ENCODE measurements at places on chromosomes 11 and 22. TPM values are rescaled to one million over a fixed set of nuclear protein-coding genes. Genes with fewer than 3 reads are reported as not detected.

DNA sequence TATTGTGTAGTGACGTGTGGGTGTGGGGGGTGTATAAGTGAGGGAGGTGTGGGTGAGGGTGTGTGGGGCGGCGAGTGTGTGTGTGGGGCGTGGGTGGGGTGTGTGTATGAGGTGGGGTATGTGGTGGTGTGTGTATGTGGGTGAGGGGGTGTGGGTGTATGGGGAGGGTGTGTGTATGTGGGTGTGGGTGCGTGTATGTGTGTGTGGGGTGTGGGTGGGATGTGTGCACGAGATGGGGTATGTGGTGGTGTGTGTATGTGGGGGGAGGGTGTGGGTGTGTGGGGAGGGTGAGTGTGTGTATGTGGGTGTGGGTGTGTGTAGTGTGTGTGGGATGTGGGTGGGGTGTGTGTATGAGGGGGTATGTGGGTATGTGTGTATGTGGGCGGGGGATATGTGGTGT is 205.5 kb downstream of the OPCML start:
- DNase-seq = no peak

- peak; percentile 65 for DNase-seq
Observed at GRCh38 chr11:6737872-6738466, 33.8 kb downstream of the OR2AG2 start.

DNA sequence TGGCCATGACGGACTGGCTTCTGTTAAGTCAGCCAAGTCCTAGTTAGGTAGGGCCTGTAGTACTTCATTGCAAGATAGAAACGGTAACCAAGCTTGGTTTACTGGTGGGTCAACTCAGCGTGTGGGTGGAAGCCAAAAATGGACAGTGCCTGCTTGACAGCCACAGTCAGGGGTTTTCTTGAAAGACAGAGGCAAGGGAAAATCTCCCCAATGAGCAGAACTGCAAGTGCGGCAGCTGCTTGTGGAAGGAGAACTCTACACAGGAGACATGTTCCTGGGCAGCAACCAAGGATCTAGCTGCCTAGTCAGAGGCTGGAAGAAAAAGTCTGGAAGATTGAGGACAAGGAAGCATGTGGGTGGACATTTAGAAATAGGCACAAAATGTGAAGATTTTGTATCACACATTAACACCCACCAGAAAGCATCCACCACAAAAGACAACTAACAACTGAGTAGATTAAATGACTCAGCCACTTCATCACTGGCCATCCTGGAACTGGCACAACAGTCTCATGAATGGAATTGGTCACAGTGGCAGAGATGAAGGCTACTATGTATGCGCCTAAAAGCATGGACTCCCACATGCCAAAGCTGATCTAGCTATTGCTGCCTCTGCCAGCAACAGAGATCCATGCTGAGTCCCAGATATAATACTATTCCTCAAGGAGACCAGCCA is 40.9 kb upstream of the SCUBE2 start:
- peak; percentile 8 for DNase-seq

GRCh38 chr11:119663279-119663678 is 65.7 kb downstream of the NECTIN1 start:
- DNase-seq = no peak

- no peak for DNase-seq
Observed at GRCh38 chr22:22047266-22047665, 64.7 kb upstream of the TOP3B start.

DNA sequence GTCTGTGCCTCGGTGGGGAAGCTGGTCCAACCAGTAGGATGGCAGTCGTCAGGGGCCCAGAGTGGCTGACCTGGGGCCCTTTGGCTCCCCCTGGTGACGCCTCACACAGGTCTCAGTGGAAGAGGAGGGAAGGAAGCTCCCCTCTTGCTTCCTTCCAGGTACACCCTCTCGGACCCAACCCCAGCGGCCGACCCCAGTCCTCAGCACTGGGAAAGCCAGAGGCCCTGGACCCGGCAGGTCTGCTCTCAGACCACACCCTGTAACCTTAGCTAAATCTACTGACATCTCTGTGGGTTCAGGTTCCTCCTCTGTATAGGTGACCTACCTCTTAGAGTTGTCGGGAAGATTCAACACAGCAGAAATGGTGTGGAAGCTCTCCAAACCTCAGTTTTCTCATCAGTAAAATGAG is 3.4 kb upstream of the SCUBE1 start:
- DNase-seq = peak; percentile 7

- no peak for DNase-seq
Observed at GRCh38 chr11:102114032-102114431, 3.8 kb downstream of the YAP1 start.

Gene GRIK4
- total RNA-seq = not detected

Gene ZBTB3
- 14.1 TPM for total RNA-seq

Gene SREBF2
- total RNA-seq = 17.7 TPM
